ENCODE measurements at places on chromosomes 13 and 19. TPM values are rescaled to one million over a fixed set of nuclear protein-coding genes. Genes with fewer than 3 reads are reported as not detected.

GRCh38 chr13:99465454-99465853 is 35.8 kb upstream of the TM9SF2 start:
- no peak overlapping the region for H3K27ac ChIP-seq
- no peaks in the 10 kb centered on the region for H3K27me3 ChIP-seq
- no peak overlapping the region for H3K4me3 ChIP-seq
- H3K4me1 ChIP-seq, result peaks cover 5% of the 10 kb centered on the region

- peaks cover 25% of the 10 kb centered on the region for H3K4me1 ChIP-seq
- H3K4me3 ChIP-seq, result peak overlapping the region; percentile 80
- no peaks in the 10 kb centered on the region for H3K27me3 ChIP-seq
- peak overlapping the region; percentile 99 for H3K27ac ChIP-seq
- peak; percentile 5 for DNase-seq
These were observed 1.3 kb upstream of the IRF2BP1 start for GRCh38 chr19:45887200-45887710.

DNA sequence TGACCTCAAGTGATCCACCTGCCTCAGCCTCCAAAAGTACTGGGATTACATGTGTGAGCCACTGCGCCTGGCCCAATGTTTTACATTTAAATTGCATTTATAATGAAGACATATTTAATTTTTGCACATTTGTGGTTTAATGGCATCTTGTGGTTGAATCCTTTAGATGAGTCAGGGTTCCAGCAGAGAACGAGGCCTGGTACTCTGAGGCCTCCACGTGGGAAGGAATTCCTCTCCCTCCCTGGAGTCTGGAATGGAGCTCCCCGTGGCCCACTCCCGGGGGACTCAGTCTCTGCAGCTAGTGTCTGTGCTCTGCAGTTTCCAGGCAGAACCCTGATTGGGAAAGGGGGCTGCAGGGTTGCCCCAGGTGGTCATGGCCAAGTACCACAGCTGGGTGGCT is 24.2 kb downstream of the ZFR2 start:
- H3K4me1 ChIP-seq, result no peaks in the 10 kb centered on the region
- H3K36me3 ChIP-seq, result no peaks in the 10 kb centered on the region
- no peak overlapping the region for H3K27ac ChIP-seq
- no peak overlapping the region for H3K4me3 ChIP-seq
- peak; percentile 98 for DNase-seq

Gene SHISA2
- total RNA-seq, result 4.3 TPM

DNA sequence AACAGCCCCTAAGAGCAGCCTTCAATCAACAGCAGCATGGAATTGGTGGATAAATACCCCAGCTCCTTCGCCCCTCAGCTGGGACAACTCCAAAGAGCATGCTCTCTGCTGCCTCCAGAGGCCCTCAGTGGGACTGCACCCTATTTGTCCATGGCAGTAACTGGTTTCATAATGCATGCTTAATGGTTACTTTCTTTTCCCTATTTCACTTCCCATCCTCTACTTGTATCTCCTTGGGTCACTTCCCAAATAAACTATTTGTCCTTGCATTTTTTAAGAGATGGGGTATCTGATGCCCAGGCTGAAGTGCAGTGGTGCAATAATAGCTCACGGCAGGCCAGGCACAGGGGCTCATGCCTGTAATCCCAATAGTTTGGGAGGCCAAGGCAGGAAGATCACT is 13.5 kb upstream of the TPM4 start:
- H3K27me3 ChIP-seq, result no peaks in the 10 kb centered on the region
- DNase-seq, result peak; percentile 60
- peaks cover 39% of the 10 kb centered on the region for H3K4me1 ChIP-seq

Gene NACC1
- total RNA-seq, result 62.5 TPM

Data from osteoblast (primary cell).